ENCODE measurements at places on chromosomes 7 and 10.

DNA sequence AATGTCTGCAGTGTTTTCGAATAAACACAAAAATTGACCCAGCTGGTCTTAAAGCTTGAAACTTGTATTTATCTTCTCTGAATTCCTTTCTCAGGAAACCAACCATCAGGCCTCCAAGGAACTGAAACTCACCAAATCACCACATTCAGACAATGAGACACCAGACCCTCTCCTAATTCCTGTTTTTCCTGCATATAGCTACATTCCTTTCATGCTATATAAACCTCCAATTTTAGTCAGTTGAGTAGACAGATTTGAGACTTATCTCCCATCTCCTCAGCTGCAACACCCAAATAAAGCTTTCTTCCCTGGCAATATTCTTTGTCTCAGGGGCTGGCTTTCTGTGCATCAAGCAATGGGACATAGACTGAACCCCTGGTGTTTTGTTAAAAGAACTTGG is 317.0 kb downstream of the CACNA2D1 start:
- DNase-seq = no peak

- no peak for DNase-seq
Measured at GRCh38 chr7:140769852-140770251, 73.3 kb downstream of the NDUFB2 start.

- DNase-seq = no peak
Measured at GRCh38 chr7:30114536-30115238, 20.1 kb upstream of the MTURN start.

DNA sequence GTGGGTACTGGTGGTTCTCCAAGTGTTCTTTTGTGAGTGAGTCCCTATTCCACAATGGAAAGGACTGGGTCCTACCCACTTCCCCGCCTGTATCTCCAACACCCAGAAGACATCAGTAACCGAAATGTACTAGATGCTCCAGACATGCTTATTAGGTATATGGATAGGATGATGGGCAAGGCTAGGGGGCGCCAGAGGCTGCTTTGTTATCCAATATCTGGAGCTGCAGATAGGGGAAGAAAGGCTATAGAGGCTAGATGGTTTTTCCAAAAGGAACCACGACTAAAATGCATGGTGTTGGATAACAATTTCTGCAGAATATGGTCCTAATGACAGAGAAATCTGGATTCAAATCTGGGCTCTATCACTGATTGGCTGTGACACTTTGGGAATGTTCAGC is 56.2 kb upstream of the TM9SF3 start:
- DNase-seq = no peak

DNA sequence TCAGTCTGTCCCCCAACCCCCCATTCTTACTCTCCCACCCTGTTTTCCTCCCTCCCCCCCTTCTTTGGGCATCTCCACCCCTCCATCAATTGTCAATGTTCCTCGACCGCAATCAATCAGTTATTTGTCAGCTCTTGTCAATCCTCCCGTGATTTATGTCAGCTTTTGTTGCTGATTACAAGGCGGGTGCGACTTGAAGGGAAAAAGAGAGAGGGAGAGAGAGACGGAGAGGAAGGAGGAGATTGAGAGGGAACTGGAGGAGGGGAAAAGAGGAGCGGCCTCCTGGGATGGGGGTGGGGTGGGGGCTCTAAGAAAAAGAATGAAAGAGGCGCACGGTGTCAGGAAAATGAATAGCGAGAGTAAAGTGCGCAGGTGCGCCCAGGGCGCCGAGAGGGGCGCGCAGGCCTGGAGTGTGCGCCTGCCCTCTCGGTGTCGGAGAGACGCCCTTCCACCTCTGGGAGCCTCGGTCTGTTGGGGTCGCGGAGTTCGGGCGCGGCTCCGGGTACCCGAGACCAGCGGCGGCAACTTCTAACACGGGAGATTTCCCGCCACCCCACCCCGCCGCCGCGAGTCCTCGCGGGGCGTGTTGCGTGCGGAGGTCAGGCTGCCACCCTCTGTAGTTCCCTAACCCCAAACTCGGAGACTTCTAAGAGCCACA is 1.1 kb upstream of the ZNF503 start:
- no peak for DNase-seq
